Esophagus squamous epithelium (tissue), 5 donors: ENCODE measurements at places on chromosomes 13 and 19.

DNA sequence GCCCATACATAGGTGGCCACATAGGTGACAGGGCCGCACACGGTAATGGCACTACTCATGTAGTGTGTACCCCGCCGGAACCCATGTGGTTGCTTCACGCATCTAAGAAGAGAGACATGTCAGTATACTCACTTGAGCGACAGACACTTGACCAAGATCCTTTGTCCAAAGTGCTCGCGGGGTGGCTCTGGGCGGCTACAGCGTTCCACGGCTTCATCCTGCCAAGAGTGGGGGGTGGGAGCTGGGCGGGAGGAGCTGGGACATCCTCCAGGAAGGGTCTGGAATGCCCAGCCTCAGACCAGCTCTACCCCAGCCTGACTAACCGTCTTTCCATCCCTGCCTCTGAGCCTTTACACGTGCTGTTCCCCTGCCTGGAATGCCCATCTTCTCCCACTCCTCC, 8.5 kb downstream of the ANGPTL8 start:
- DNase-seq = no peak

- DNase-seq = no peak
Observed at GRCh38 chr19:3464587-3465235, 15.6 kb downstream of the SMIM24 start.

GRCh38 chr13:94495806-94496205, 16.3 kb upstream of the DCT start:
- DNase-seq = no peak

DNA sequence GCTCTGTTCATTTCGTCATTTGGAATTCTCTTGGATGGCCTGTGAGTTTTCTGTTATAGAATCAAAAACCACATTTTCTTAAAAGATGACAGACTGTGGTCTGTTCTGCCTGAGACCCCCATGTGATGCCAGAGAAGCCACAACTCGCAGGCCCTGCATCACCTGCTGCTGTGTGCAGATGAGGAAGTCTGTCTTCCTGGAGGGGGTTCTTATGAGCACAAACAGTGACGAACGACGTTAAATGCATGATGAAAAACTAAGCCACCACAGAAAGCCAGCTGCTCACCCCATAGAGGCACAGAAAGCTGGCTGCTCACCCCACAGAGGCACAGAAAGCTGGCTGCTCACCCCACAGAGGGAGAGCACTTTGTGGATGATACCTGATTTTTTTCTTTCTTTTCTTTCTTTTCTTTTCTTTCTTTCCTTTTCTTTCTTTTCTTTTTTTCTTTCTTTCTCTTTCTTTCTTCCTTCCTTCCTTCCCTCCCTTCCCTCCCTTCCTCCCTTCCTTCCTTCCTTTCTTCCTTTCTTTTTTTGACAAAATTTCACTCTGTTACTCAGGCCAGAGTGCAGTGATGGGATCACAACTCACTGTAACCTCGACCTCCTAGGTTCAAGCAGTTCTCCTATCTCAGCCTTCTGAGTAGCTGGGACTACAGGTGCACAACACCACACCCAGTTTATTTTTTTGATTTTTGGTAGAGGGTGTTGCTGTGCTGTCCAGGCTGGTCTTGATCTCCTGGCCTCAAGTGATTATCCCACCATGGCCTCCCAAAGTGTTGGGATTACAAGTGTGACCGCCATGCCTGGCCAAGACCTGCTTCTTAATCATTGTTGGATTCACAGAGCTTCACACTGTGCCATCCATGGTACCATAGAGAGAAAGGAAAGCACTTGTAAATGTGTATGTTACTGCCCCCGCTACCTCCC, 1191.4 kb downstream of the UQCRFS1 start:
- DNase-seq = no peak

- DNase-seq = no peak
Observed at GRCh38 chr13:82800391-82800790, 1081.9 kb downstream of the SLITRK1 start.
